ENCODE measurements at places on chromosomes 1 and 21.

DNA sequence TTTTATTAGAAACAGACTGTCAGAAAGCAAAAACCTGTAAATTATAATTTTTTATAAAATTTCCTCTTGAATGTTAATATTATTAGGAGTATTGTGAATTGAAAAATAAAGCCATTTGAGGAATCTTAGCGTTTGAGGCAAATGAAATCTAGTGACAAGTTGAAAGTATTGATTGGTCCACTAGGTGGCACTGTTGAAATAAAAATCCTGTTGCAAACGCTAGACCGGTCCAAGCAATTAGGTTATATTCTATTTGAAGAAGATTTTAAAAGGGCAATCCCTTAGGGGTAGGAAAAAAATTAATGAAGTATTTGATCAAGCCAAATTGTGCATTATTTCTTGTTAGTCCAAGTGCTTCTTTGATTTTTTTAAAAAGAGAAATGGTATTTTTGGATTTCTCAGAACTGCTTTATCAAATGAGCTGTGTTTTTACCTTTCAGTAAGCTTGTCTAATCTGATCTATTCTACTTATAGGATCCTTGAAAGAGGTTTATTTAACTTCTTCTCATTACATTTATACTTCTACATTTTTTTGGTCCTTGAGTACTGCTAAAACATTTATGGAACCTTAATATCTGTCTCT lies 57.7 kb downstream of the ATG4C start:
- DNase-seq: no peak

DNA sequence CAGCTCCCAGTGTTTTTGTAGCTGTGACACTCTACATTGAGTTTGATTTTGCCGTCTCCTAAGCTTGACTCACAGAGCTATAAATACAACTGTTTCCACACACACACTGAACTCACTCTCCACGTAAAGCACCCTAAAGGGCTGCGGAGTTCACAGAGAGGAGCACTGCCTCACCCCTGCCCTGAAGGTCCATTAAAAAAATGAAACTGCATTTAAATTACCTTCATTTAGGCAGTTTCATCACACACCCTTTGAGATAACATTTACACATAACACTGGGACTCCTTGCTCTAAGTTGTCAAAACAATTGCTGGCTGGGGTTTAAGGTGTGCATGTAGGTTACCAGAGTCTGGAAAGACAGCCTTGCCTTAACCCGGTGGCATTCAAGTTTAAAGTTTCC lies 137.1 kb upstream of the MAGI3 start:
- DNase-seq: no peak

GRCh38 chr21:25334046-25334730 lies 273.1 kb downstream of the MRPL39 start:
- no peak for DNase-seq

DNA sequence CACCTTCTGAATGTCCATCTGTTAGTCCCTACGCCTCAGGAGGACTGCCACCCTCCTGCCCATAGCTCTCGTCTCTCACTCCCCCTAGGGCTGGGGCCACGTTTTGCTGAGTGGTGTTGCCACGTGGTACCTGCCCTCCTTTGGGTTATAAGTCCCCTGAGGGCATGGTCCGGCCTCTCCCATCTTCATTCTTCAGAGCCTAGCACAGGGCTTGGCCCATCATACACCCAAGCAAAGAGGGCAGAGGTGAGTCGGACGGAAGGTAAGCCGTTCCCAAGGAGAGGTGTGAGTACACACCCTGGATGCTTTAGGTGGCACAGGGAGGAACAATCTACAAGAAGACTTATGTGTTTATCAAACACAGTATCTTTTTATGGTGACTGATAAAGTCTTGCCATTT lies 10.9 kb downstream of the PADI2 start:
- DNase-seq: no peak

GRCh38 chr1:197197430-197197997 lies 51.0 kb upstream of the ASPM start:
- DNase-seq: no peak

Data from stimulated activated CD4-positive, alpha-beta T cell treated with anti-CD3 and anti-CD28 coated beads, Interleukin-12 subunit alpha, Interleukin-12 subunit beta, amount 100 ng/mL, for 24 hours (primary cell).